ENCODE measurements at places on chromosomes 2 and 18.

DNA sequence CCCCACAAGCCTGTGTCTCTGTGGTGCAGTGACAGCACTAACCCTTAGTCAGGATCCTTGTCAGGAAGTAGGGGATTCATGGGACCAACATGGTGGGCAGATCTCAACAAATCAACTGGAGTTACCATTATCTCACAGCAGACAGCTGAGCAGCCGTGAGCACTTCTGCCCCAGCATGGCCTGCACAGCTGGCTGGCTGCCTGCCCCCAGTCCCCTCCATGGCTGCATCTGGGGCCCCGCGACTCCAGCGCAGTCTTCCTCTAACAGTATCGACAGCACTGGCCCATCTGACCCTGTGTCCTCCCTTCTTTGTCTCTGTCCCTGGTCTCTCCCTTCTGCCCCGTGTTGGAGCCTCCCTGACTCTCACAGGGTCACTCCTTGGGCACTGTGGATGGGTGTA lies 4.7 kb upstream of the ADCY3 start:
- no peak for DNase-seq

GRCh38 chr18:36247036-36247435 lies 50.5 kb upstream of the FHOD3 start:
- DNase-seq = no peak

- no peak for DNase-seq
Observed at GRCh38 chr2:28357948-28358667, 34.5 kb upstream of the FOSL2 start.

DNA sequence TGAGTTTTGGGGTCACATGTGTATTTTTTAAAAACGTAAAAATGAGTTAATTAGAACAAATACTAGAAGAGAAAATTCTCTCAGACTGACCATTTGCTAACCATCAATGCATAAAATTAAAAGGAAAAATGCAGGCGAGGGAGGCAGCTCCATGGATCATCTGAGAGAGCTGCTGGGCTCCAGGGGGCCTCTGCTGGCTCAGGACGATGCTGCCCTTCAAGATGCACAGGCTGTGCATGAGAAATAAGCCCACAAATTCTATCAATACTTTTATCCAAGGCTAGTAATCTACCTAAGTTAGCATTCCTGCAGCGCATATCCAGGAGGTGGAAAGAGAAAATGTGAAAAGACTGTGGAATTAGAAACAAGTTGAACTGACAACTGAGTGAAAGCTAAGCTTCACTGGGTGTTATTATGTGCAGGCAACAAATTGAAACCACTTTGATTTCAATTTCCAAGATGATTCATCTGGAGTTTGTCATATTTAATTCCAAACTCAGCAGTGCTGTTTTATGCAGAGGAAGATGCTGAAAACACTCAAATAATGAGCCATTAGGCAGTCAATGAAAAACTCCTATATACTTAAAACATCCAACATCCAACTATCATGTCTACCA lies 261.1 kb downstream of the NBAS start:
- no peak for DNase-seq

- DNase-seq = no peak
Observed at GRCh38 chr18:67302043-67302442, 214.5 kb downstream of the DSEL start.

DNA sequence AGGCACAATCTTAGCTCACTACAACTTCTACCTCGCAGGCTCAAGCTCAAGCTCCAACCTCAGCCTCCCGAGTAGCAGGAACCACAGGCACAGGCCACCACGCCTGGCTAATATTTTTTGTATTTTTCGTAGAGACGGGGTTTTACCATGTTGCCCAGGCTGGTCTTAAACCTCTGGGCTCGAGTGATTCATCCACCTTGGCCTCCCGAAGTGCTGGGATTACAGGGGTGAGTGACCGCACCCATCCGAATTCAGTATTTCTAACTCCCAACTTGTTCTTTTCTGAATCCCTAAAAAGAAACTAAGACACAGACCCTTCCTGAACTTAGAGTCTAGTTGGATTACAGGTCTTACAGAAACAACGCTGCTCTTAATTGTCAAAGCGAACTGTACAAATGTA lies 32.3 kb upstream of the ACSL3 start:
- DNase-seq = no peak

GRCh38 chr18:67770520-67770919 lies 254.0 kb upstream of the DSEL start:
- DNase-seq = no peak

Measured in GM12865 (cell line).